ENCODE measurements at places on chromosomes 2 and 18.
A peak's percentile ranks its signal among the peaks of the same experiment; 100 is the strongest.

GRCh38 chr2:24886126-24886501 lies 33.9 kb downstream of the ADCY3 start:
- no peak for DNase-seq

GRCh38 chr18:3679241-3679640 lies 229.3 kb downstream of the TGIF1 start:
- peak; percentile 63 for DNase-seq

DNA sequence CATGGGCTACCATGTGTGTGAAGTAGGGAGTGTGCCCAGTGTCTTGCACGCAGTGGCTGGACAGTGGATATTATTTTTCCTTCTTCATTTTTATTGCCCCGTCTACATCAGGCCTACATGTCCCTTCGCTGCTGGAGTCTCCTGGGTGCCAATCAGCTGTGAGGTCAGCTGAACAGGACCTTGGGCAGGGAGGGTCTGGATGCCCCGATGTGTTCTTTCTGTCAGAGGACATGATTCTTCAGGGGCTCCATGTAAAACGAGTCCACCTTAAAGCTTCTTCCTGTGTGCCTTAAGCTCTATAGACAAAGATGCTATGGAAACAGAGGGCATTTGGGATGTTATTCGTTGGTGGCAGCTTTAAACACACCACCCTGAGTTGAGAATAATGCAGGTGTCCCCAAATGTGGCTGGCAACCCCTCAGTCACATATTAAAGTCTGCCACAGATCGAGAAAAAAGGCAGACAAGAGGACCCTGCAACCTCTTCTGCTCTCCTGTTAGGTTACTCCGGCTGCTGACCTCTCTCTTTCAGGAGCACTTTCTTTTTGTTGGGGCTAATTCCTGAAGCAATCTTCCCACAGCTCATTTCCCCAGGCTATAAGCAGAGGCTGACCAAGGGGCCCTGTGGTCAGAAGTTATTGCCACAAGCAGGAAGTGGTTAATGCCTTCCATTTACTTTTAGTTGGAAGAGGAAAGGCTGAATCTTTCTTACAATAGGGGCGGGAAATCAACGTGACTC lies 20.0 kb downstream of the GREB1 start:
- DNase-seq: peak; percentile 67

DNA sequence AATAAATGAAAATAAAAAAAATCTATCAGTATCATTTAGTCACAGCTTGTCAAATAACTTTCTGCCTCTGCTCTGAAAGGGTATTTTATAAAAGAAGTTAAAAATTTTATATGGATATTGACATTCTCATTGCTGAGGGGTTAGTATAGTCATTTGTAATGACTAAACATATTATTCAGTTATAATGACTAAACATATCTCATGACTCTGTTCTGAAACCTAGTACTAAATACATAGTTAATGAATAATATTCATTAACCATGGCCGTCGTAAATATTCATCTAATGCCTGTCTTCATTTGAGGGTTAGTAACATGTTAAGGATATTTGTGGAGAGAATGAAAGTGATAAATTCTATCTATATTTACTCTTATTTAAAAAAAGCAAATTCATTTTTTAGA lies 69.1 kb upstream of the MAP4K3 start:
- no peak for DNase-seq

- peak; percentile 25 for DNase-seq
Measured at GRCh38 chr18:35653392-35654135, 72.0 kb downstream of the GALNT1 start.

- no peak for DNase-seq
Measured at GRCh38 chr2:235603659-235604058, 109.8 kb downstream of the AGAP1 start.

DNA sequence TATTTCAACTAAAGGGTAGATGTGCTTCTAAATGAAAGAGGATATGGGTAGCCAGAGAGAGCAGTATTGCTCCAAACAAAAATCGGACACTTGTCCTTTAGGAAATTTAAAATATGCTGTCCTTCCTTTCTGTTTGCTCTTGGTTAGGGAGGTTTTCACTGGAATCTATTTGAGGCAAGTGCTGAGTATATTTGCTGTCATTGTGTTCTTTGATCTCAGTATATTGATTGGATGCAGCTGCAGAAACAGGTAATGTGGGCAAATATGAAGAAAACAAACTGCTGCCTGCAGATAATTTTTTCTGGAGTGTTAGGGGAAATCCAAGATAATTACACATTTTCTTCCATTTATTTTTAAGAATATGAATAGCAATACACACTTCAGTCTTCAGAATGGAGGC lies 410.2 kb downstream of the NCKAP5 start:
- no peak for DNase-seq

DNA sequence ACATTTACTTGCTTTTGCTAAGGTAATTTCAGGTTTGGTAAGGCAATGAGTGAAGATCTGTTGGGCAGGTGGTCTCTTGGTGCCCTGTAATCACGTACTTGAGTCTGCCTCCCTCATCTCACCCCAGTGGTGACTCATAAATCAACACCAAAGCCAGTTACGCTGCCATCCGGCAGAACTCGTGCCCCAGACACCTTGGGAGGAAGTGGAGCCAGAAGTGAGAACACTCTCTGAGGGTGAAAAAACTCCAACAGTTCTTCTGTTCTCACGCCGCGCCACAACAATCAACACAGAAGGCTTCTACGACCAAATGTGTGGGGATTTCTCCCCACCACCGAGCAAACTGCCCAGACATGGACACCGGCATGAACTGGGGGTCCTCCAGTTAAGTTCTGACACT lies 206.2 kb downstream of the ARL4C start:
- DNase-seq: peak; percentile 75

DNA sequence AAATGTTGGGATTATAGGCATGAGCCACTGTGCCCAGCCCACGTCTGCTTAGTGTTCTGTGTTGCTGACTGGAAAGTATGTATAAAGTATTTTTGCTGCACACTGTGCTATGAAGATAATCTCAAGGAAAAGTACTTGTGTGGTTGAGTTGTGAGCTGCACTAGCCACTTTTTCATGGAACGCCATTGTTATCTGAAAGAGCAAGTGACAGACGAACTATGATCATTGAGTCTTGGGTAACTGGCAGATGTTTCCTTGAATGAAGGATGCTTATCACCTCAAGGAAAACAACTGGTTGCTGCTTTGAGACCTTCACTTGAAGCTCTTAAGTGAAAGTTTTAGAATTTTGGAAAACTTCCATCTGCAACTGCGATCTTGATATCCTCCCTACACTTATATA lies 82.2 kb upstream of the KCTD1 start:
- no peak for DNase-seq

- DNase-seq: no peak
Measured at GRCh38 chr2:117850015-117850414, 35.5 kb downstream of the DDX18 start.

GRCh38 chr2:216485237-216485636 lies 13.4 kb upstream of the RPL37A start:
- no peak for DNase-seq

DNA sequence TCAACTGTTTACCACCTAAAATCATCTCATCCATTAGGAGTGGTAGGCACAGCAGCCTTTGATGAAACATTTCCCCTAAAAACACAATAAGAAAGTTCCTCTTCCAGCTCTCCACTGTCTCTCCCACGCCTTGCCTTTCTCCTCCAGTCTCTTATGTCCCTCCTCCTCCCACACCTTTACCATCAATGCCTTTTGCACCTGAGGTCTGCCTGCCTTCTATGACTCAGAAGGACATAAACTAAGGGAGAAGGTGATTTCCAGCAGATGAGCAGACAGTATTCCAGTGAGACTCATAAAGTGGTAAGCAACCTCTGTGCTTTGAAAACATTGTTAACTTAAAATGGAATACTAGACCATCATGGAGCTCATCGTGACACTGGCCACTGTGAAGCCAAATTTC lies 34.2 kb upstream of the NDUFV2 start:
- DNase-seq: no peak
